ENCODE measurements at places on chromosomes 7 and 10.

- DNase-seq = no peak
These were observed 234.0 kb downstream of the ZMYND11 start for GRCh38 chr10:369221-369683.

DNA sequence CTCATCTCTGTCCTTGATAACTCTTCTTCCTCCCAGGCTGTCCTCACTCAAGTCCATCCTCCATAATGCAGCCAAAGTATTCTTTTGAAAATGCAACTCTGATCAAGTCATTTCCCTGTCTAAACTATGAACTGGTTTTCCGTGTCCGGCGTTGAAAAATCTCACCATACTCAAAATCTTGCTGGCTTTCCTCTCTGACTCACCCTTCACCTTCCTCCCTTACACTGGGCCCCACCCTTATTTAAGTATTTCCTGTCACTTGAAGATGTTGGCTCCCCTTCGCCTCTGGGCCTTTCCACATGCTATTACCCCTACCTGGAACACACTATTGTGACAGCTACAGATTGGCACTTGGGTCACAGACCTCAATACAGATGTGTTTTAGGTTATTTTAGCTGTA is 515.6 kb downstream of the INHBA start:
- no peak for DNase-seq

GRCh38 chr7:101553771-101554445 is 75.2 kb downstream of the MYL10 start:
- no peak for DNase-seq

GRCh38 chr7:31487071-31487470 is 26.8 kb upstream of the ITPRID1 start:
- DNase-seq = no peak

- peak; percentile 73 for DNase-seq
These were observed 104.9 kb upstream of the KCND2 start for GRCh38 chr7:120168066-120168465.

DNA sequence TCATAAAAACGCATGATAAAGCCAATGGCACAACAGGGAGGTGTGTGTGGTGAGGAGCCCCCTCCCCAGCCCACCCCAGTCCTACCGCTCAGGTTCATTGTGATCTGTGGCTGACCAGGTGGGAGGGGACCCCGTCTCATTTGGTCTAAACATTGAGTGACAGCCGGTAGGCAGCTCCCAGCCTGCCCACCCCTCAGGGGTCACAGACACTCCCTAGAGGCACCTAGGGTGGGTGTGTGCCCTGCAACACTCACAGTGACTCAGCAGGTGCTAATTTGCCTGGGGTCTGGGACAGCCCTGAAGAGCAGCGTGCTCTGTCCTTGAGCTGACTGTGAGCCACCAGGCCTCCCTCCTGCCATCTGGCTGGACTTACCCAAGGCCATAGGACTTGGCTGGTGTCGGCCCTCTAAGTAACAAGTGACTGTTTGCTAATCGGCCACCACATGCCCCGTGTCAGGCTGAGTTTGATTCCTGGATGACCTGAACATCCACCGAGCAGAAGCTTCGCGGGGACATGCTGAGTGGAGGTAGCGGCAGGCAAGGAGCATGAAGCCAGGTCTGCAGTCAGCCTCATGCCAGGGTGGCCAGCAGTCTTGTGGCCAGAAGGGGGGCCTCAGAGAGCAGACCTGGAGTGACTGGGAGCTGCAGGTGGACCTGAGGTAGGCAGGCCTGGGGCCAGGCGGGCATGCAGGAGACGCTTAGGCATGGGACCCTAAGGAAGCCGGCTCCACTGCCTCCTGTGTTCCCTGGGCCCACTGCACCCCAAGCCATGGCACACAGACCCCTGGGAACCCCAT is 282.3 kb upstream of the SHH start:
- no peak for DNase-seq

- peak; percentile 24 for DNase-seq
These were observed 136.8 kb upstream of the PDE1C start for GRCh38 chr7:32206987-32207386.
